Effector memory CD8-positive, alpha-beta T cell (primary cell): ENCODE measurements at places on chromosomes 16 and 17.

DNA sequence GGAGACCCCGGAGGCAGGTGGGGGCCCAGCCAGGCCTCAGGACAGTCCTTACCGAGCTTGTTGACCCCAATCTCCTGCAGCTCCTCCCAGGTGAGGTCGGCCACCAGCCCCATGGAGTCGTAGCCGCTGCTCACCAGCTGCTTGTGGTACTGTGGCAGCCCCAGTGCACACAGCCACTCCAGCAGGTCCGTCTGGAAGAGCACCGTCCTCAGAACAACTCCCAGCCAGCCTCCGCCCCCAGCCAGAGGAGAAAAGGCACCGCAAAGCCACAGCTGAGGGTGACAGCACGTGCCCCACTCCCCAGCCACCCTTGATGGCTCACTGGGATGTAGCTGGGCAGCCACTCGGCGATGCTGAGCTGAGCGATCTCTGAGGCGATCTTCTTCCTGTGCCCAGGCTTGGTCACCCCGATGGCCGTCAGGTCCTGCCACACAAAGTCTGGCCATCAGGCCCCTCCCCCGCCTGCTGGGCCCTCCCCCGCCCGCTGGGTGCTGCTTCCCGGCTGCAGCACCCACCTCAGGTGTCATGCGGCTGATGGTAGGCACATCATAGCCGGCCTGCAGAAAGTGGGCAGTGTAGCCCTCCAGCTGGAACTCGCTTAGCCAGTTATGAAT is 11.9 kb downstream of the CASKIN2 start:
- no peak for DNase-seq

- DNase-seq: no peak
Measured at GRCh38 chr17:18005496-18005895, 32.8 kb downstream of the DRC3 start.

GRCh38 chr17:76432004-76432403 is 20.9 kb downstream of the UBE2O start:
- no peak for DNase-seq

DNA sequence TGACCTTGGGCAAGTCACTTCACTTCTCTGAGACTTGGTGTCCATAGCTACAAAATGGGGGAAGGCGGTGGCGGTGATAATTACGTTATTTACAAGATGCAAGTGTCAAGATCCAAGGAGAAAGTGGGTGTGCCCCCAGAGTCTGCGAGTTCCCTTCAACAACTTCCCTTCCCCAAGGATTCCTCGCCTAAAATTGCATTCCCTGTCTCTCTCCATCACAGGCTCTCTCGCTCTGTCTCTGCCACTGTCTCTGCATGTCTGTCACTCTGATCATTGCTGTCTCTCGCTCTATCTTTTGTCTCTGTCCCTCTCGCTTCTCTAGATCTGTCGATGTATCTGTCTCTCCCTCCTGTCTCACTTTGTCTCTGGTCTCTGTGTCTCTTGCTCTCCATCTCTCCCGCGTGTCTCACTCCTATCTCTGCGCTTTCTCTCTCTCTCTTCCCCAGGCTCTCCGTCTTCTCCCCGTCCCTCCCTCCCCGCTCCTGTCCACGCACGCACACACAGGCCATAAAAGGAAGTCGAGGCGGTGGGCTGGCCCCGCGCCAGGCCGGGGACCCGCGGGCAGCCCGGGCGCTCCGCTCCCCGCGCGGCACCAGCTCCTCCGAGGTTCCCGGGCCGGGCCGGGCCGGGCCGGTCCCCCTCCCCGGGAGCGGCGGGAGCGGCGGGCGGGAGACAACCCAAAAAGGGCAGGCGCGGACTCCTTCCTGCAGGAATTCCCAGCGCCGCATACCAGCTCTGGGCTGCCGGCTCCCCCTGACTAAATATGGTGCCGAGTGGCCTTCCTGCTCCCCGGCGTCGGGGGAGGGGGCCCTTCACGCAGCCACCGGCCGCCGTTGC is 1.1 kb upstream of the MYH11 start:
- no peak for DNase-seq

GRCh38 chr16:56450275-56450985 is 702 bp downstream of the NUDT21 start:
- no peak for DNase-seq

DNA sequence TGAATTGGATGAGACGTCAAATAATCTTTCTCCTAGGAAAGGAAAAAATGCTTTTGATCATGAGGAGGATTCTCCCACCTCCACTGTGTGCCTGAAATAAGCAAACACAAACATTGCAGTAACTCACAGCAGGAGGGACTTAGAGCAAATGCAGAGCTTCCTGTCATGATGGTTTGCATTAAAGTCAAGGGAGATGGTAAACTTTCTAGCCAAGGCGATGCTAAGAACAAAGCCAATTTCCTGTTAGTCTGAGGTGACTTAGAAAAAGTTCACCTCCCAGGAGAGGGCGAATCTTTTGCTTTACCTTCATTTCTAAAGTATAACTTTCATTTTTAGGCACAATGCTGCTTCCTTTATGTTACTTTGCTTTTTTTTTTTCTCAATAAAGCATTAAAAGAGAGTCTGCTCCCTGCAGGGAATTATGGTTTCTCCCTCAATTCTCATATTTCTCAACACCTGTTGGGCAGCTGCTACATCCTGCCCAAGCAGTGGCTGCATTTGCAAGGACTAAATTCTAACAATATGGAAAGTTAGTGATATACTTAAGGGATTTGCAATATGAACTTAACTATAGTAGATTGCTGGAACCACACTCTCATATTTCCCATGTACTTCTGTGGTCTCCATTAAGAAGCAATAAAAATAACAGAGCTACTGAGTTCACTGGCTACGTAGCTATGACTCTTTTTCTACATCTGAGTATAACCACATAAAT is 175.6 kb downstream of the PCTP start:
- DNase-seq: no peak

- DNase-seq: no peak
Measured at GRCh38 chr16:85537795-85538401, 75.2 kb upstream of the GSE1 start.

- DNase-seq: no peak
Measured at GRCh38 chr16:10571354-10571753, 9.0 kb downstream of the EMP2 start.

DNA sequence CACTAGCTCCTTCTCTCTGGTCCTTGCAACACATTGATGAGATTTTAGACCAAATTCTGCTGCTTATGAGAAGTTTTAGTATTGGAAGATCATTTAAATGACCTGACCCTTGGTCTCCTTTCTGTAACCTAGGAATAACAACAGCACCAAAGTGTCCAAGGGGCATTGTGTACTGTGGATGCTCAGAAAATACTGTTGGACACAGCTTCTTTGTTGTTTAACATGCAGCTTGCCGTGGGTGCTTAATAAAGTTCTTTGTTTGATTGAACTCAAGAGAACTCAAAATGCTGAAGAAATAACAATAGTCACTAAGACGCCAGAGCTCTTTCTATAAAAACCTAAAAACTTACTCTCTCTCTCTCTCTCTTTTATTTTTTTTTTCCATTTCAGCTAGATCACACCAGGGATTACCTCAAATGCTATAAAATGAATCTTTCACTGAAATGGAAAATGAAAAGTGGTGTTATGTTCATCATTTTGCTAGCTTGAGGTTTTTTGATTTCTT is 548.9 kb upstream of the CDH8 start:
- no peak for DNase-seq

- DNase-seq: no peak
Measured at GRCh38 chr16:87342504-87342903, 25.3 kb upstream of the C16orf95 start.

GRCh38 chr16:972316-973002 is 1.7 kb upstream of the LMF1 start:
- DNase-seq: no peak

DNA sequence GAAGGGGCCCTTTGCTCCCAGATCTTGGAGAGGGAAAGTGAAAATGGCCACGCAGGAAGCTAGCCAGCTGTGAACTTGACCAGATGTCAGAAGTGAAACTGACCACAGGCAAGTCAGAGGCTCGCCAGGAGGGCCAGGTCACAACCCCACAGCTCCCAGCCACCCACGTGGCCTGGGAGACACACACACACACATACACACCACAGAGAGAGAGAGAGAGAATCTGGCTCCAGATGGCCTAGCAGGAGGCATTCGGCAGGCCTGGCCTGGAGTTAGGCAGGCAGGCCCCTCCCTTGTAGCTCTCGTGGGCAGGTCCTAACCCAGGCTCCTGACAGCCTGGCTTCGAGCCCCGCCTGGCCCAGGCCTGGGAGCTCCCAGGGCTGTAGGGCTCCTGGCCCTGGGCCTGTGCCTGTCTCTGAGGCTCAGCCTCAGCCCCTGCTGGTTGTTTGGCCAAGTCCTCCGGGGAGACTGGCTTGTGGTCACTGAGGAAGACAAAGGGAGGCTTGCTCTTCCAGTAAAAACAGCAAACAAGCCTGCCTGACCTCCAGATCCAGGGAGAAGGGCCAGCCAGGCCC is 20.2 kb downstream of the NGFR start:
- DNase-seq: no peak

- no peak for DNase-seq
Measured at GRCh38 chr17:79011451-79012147, 2.0 kb upstream of the CANT1 start.

- DNase-seq: no peak
Measured at GRCh38 chr16:15597822-15598647, 44.9 kb downstream of the MARF1 start.

GRCh38 chr16:70770626-70771552 is 30.1 kb downstream of the VAC14 start:
- DNase-seq: peak; percentile 46

- DNase-seq: no peak
Measured at GRCh38 chr17:63984236-63984635, 11.5 kb upstream of the SCN4A start.

- no peak for DNase-seq
Measured at GRCh38 chr17:55289106-55289446, 24.3 kb downstream of the HLF start.

DNA sequence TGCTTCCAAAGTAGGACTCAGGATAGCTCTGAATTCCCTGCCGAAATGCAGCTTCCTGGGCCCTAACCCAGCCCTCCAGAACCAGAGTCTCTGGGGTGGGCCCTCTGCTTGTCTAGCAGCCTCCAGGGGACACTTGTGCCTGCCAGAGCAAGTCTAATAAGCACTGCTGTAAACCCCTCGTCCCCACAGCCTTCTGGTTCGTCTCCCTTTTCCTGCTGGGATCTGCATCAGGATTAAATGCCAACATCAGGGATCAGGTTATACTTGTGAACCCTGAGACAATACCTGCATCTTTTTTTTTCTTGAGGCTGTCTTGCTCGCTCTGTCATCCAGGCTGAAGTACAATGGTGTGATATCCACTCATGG is 282.0 kb downstream of the SEC14L1 start:
- DNase-seq: no peak

GRCh38 chr17:17066021-17066420 is 23.8 kb downstream of the MPRIP start:
- no peak for DNase-seq
